ENCODE measurements at places on chromosomes 16 and 17.

GRCh38 chr16:9323170-9323569 lies 231.7 kb downstream of the HAPSTR1 start:
- no peak for DNase-seq

GRCh38 chr16:73050201-73051099 lies 2.5 kb upstream of the ZFHX3 start:
- no peak for DNase-seq

DNA sequence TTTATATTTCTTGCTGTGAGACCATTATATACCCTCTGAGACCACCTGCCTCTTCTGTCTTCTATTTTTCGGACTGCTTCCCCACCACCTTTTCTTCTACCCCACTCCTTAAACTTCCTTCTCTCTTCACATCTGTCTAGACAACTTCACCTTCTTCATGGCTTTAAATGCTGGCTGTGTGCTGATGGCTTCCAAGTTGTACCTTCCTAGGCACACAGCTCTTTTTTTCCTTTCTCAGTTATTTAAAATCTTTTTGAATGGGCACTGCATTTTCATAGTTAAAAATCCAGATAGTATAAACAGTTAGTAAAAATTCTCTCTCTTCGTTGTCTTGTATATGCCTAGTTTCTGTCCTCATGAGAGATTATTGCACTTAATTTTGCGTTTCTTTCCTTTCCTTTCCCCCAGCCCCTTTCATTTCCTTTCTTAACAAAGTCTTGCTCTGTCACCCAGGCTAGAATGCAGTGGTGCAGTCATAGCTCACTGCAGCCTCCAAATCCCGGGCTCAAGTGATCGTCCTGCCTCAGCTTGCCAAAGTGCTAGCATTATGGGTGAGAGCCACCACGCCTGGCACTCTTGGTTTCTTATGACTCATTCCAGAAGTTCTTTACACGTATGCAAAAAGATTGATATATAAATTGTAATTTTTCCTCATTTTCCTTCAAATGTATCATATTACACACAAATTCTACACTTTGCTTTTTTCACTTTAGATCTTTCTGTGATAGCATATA lies 114.3 kb downstream of the NPIPB5 start:
- no peak for DNase-seq

DNA sequence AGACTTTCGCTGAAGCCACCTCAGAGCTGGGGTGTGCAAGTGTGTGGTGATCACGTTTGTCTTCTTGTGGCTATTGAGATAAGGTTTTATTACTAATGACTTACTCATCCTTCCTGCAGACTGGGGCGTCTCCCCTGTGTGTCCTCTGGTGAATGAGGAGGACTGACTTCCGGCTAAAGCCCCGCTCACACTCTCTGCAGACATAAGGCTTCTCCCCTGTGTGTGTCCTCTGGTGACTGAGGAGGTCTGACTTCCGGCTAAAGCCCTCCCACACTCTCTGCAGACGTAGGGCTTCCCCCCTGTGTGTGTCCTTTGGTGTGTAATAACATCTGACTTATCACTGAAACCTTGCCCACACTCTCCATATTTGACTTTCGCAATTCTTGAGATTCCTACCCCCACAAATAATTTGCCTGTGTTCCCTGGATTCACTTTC lies 19.4 kb downstream of the PRDM7 start:
- no peak for DNase-seq

- DNase-seq, result no peak
These were observed 39.4 kb downstream of the CAPNS2 start for GRCh38 chr16:55605754-55606336.

GRCh38 chr17:14919631-14920213 lies 345.4 kb downstream of the PMP22 start:
- DNase-seq, result no peak

DNA sequence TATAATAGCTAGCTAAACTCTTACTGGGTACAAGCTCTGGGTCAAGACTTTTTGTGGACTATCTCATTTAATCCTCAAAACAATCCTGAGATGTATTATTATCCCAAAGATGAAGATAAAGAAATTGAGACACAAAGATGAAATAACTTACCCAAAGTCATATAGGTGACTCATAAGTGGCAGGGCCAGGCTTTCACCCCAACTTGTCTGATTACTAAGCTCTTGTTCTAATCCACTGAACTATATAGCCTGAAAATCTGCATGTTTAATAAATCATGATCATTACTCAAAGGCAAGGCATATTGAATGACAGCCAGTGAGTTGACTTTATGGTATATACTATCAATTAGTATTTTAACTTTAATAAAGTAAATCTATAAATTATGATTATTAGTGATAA lies 77.4 kb downstream of the SKAP1 start:
- no peak for DNase-seq

GRCh38 chr17:48641541-48642058 lies 15.4 kb upstream of the HOXB9 start:
- no peak for DNase-seq

- no peak for DNase-seq
These were observed 203.0 kb upstream of the TNRC6C start for GRCh38 chr17:77755410-77755963.

GRCh38 chr17:73137376-73137775 lies 27.4 kb upstream of the SSTR2 start:
- DNase-seq, result no peak

DNA sequence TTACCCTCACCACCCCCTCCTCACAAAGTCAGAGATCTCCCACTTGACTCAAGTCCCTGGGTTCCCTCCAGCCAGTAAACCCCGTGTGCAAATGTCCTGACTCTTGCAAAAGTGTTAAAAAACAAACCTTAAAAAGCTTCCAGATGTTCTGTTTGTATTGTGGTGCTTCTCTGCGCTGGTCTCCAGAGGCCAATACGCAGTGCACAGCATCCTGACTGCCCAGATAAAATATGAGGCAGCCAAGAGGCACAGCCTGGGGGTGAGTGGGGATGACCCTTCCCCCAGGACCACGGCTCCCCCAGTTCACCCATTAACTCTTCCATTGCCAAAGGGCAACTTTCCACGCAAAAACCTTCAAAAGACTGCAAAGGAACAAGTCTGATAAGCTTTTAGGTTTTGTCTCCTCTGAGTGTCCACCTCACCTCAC lies 291.8 kb downstream of the SOX9 start:
- DNase-seq, result no peak

- DNase-seq, result no peak
These were observed 5.4 kb downstream of the TNP2 start for GRCh38 chr16:11263737-11264136.

GRCh38 chr16:49817754-49818507 lies 38.0 kb downstream of the ZNF423 start:
- DNase-seq, result no peak

Measured in activated T-helper 1 cell treated with Interleukin-2 at 50 U/mL for 16 hours (primary cell).